HS-27A (cell line): ENCODE measurements at places on chromosomes 1 and 21.

DNA sequence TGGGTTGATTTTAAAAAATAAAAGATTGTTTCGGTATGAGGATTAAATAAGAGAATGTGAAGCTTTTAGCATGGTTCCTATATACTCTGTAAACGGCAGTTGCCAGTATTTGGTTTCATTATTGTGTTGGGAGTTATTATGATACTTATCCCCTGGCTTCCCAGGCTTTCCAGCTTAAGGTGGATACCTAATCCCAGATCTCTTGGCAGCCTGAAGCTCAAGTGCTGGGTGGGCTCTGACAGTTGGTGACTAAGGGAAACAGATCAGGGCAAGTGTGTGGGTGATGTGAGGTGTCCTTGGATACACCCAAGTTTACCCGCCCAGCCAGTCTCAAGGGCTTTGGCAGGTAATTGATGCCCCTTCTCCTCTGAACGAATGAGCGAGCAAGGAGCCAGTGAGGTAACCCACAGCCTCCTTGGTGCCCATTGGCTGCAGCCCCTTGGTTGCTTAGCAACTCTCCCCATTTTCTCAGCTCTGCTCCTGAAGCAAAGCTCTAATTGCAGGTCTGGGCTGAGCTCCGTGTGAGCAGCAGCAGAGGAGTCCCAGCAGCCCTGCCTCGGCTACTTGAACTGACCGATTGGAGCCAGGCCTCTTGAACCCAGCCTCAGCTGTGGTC lies 6.1 kb downstream of the IPO13 start:
- no peak for DNase-seq

GRCh38 chr1:3674100-3675094 lies 22.1 kb downstream of the TP73 start:
- no peak for DNase-seq

GRCh38 chr21:38806153-38806941 lies 618 bp downstream of the ETS2 start:
- DNase-seq, result no peak

- no peak for DNase-seq
These were observed 569 bp upstream of the WARS2 start for GRCh38 chr1:119141020-119141424.

DNA sequence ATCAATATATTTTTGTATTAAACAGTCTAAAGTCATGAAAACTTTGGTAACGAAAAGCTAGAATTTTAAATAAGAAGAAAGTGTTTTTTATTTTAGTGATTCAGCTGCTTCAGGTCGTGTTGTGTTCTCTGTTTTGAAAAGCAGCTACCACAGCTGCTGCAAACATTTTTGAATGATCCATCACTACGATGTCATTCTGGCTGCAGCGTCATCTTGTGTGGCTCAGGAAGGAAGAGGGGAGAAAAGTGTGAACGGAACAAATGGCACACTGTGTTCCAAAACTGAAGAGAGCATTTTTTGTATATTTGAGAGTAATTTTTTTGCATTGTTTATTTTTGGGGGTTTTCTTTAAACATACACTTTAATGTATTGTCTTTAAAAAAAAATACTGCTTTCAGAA lies 323.0 kb upstream of the ADGRL2 start:
- DNase-seq, result no peak

DNA sequence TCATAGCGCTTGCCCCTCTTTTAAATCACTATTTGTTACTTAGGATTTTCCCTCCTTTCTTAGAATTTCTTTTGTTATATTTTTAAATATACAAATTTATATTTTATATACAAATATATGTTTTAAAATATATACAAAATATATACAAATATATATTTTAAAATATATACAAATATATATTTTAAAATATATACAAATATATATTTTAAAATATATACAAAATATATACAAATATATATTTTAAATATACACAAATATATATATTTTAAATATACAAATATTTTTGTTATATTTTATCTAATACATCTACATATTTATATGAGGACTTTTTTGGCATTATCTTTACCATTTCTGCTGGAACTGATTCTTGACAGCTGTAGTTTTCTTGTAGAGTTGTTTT lies 50.9 kb upstream of the QSOX1 start:
- no peak for DNase-seq

- no peak for DNase-seq
These were observed 96.8 kb upstream of the USP24 start for GRCh38 chr1:55311979-55312378.

- DNase-seq, result no peak
These were observed 116.0 kb upstream of the KCNJ6 start for GRCh38 chr21:38032082-38032801.

DNA sequence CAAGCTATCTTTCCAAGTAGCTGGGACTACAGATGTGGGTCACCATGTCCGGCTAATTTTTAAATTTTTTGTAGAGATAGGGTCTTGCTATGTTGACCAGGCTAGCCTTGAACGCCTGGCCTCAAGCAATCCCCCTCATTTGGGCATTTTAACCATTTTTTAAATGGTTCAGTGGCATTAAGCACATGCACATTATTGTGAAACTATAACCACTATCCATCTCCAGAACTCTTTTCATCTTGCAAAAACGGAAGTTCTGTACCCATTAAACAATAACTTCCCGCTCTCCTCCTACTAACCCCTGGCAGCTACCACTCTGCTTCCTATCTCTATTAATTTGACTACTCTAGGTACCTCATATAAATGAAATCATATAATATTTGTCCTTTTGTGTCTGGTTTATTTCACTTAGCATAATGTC lies 4.8 kb upstream of the IL6R start:
- DNase-seq, result no peak
